ENCODE measurements at places on chromosomes 2 and 18. TPM values are rescaled to one million over a fixed set of nuclear protein-coding genes. Genes with fewer than 3 reads are reported as not detected.

The ADRA2B gene
- 0.48 TPM for total RNA-seq

The DSEL gene
- 9.1 TPM for total RNA-seq

The STARD7 gene
- total RNA-seq, result 68.9 TPM

The CCDC88A gene
- 35.3 TPM for total RNA-seq

The ASAP2 gene
- total RNA-seq, result 17.8 TPM

DNA sequence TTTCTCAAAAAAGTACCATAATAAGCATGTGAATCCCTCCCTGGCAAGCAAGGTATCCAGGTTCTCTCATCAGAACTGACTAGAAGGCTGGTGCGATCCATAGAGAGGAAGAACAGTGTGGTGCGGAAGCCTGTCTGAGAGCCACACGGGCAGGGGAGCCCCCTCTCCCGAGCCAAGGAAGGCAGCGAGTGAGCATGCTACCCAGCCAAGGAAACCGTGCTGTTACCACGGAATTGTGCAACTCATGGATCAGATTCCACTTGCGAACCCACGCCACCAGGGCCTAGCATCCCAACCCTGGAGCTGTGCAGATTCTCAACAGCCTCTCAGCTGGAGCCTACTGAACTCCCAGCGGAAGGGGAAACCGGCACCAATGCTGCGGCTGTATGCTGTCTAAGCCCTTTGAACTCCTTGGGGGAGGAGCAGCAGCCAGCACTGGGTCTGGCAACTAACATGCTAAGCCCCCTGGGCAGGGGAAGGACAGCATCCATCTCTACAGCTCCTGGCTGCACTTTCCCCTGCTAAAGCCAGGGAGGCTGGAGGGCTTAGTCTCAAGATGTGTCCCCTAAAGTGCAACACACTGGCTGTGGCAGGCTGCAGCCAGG, 823.1 kb downstream of the EPHA4 start:
- H3K4me3 ChIP-seq, result no peak overlapping the region
- DNase-seq, result no peak
- no peaks in the 10 kb centered on the region for H3K4me1 ChIP-seq
- H3K36me3 ChIP-seq, result no peaks in the 10 kb centered on the region
- H3K27ac ChIP-seq, result no peak overlapping the region

DNA sequence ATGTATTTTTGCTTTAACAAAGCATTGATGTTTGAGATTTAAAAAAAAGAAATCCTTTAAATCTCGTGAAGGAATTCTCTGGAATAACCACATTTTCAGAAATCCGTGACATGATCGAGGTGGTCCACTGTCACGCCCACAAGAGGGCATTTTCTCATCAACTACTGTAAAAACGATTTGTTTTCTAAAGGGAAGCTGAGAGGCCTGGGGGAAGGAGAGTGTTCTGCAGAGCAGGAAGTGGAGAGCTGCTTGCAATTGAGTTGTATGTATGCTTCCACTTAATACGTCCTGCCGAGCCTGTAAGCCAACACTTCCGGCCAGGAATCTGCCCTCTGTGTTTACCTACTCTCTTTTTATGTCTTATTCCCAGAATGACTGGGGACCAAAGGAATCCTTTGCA, 19.4 kb downstream of the KLHL29 start:
- no peak overlapping the region for H3K4me3 ChIP-seq
- H3K36me3 ChIP-seq, result no peaks in the 10 kb centered on the region
- H3K27ac ChIP-seq, result no peak overlapping the region
- no peaks in the 10 kb centered on the region for H3K27me3 ChIP-seq
- peak; percentile 46 for DNase-seq
- H3K4me1 ChIP-seq, result peaks cover 1% of the 10 kb centered on the region

DNA sequence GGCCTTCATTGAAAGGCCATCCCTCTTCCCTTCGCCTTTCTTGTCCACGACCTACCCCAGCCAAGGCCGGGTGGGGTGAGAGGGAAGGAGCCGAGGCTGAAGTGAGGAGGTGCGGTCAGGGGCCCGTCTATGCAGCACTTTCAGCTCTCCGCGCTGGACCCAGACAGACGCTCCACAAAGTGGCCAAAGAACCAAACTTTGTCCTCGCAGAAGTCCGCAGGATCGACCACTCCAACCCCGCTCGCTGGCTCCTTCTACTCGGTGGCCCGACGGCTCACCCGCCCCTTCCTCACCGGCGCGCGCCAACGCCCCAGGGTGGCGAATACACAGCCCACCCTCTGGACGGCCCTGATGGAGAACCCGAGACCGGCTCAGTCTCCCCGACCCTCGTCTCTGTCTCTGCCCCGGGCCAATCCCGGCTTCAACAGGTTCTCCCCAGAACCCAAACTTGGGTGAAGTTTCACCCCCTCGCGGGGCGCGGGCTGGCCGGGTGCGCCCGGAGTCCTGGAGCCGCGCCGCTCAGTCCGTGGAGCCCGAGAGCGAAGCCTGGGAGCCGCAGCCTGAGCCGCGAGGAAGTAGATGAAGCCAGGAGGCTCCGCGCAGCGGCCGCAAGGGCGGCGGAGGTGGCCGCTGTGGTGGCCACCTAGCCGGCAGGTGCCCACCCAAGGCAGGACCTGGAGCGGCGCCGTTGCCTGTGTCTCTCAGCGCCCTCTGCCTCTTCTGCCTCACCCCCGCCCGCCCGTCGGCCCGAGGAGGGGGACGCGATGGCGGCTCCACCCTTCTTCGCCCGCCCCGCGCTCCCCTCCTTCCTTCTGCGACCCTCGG, 26.7 kb upstream of the ALPP start:
- no peak overlapping the region for H3K4me3 ChIP-seq
- H3K27ac ChIP-seq, result no peak overlapping the region
- H3K36me3 ChIP-seq, result no peaks in the 10 kb centered on the region

DNA sequence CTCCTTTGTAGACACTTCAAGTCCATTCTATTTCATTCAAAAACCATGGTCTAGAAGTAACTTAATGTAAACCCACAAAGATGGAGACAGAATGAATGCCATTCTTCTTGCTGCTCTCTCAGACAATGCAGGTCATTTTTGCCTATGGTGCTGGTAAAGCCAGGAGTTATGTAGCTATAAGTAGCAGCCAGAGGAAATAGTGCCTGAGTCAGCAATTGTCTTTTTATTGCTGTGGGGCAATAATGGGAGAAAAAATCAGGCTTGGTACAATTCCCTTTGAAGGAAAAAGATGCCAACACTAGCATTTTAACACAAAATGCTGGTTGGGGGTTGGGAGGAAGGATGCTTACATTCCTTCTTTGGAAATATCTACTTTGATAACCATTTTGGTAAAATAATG, 43.5 kb downstream of the SCN1A start:
- no peak overlapping the region for H3K4me3 ChIP-seq
- no peaks in the 10 kb centered on the region for H3K27me3 ChIP-seq
- H3K36me3 ChIP-seq, result no peaks in the 10 kb centered on the region
- H3K27ac ChIP-seq, result no peak overlapping the region
- no peaks in the 10 kb centered on the region for H3K4me1 ChIP-seq

DNA sequence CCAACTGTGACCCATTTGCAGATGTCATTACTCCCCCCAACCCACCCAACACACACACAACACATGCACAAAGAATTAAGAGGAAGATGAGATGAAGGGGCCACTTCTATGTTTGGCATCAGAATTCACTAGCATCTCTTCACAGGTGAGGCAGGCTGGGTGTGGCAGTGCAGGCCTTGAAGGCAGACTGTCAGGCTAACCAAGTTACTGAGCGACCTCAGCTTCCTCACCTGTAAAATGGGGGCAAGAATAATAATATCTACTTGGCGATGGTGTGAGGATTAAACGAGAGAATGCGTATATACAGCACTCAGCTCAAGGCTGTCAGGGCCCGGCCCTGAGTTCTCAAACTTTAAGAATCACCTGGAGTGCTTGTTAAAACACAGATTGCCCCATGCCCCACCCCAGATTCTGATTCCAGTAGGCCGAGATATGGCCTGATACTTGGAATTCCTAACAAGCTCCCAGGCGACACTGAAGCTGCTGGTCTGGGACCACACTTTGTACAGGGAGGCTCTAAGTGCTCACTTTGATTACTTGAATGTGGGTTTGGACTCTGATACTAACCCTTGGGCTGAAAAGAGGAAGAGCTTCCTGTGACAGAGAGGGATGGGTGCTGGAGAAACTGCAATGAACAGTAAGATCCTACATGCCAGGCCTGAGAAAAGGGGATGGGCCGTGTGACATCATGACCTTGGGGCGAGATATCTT, 1.1 kb downstream of the ACTG2 start:
- H3K4me1 ChIP-seq, result peaks cover 4% of the 10 kb centered on the region
- H3K4me3 ChIP-seq, result peak overlapping the region; percentile 43
- no peaks in the 10 kb centered on the region for H3K36me3 ChIP-seq
- no peak for DNase-seq
- H3K27ac ChIP-seq, result no peak overlapping the region
- no peaks in the 10 kb centered on the region for H3K27me3 ChIP-seq

DNA sequence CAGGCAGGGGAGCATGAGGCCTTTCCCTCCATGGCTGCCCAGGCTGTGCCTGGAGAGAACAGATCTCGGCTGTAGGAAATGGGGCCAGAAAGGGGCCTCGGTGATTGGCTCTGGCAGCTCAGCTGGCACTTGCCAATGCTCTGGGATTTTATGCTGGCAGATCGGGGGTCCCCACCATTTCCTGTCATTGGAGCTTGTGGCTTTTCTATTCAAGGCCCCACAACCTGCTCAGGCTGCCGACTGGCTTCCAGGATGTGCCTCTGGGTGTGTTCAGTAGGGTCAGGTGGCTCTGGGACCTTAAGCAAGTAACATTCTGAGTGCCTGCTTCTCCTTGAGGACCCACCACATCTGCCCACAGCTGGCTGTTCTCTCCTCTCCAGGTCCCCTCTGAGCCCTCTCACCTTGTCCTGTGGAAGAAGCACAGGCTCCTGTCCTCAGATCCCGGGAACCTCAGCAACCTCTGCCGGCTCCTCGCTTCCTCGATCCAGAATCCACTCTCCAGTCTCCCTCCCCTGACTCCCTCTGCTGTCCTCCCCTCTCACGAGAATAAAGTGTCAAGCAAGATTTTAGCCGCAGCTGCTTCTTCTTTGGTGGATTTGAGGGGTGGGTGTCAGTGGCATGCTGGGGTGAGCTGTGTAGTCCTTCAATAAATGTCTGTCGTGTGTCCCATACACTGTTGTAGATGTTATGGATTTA, 4.2 kb downstream of the GNLY start:
- H3K36me3 ChIP-seq, result no peaks in the 10 kb centered on the region
- DNase-seq, result no peak
- H3K4me1 ChIP-seq, result no peaks in the 10 kb centered on the region

GRCh38 chr2:68009526-68009925, 53.3 kb downstream of the C1D start:
- H3K27me3 ChIP-seq, result no peaks in the 10 kb centered on the region
- no peak overlapping the region for H3K27ac ChIP-seq
- H3K4me3 ChIP-seq, result no peak overlapping the region
- H3K4me1 ChIP-seq, result no peaks in the 10 kb centered on the region
- H3K36me3 ChIP-seq, result no peaks in the 10 kb centered on the region

DNA sequence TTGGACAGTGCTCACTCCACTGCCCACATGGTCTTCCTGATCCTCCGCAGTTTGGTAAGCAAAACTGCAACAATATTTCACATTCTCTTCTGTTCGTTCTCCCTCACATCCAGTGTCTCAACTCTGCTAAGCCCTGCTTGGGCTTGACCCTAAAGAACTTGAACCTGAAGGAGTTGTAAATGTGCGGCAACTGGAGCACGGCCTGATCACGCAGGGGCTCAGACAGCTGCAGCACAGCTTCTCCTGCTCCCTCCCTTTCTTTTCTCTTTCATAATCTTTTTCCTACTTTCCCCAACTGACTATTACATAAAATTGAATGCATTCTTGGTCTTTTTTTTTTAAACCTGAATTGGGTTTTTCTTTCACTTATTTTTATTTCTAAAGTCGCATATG, 10.2 kb downstream of the CYRIA start:
- no peak overlapping the region for H3K27ac ChIP-seq
- H3K27me3 ChIP-seq, result no peaks in the 10 kb centered on the region
- H3K4me3 ChIP-seq, result no peak overlapping the region
- DNase-seq, result no peak
- H3K36me3 ChIP-seq, result no peaks in the 10 kb centered on the region
- H3K4me1 ChIP-seq, result peaks cover 12% of the 10 kb centered on the region
